Testis (tissue), 5 donors: ENCODE measurements at places on chromosomes 11 and 22.

DNA sequence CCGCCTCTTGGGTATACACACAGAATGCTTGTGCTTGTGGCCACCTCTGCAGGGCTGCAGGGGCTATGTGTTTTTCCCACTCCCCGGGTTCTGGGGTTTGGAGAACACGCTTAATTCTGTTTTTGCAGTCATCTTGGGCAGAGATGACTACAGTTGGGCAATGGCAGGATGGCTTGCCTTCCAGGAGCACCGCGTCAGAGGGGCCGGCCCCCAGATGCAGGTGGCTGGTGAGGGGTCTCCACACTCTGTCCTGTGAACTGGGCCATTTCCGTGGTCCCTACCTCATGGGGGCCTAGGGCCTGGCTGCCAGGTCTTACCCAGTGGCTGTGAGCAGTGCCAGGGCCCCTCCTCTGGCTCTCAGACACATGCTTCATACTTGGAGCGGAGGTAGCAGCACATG lies 68.3 kb downstream of the CTTN start:
- H3K4me1 ChIP-seq, result no peaks in the 10 kb centered on the region
- no peak overlapping the region for H3K27ac ChIP-seq
- no peak for DNase-seq
- H3K36me3 ChIP-seq, result no peaks in the 10 kb centered on the region

DNA sequence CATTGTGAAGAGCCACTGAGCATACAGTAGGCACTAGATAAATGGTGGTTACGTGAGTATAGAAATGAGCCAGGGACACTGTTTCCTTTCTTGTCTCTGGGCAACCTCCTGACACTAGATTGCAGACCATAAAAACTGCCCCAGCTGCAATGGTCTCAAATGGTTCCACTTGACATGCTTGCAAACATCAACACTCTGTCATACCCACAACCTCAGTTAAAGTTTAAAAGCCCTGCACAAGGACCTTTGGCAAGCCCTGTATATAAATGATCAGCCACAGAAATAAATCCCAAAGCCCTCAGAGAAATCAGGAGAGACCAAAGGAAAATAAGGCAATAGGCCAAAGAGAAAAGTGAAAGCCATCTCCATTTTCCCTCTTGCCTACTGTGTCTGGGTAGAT lies 20.7 kb downstream of the PLEKHA7 start:
- no peaks in the 10 kb centered on the region for H3K36me3 ChIP-seq
- H3K27me3 ChIP-seq, result no peaks in the 10 kb centered on the region
- no peak overlapping the region for H3K27ac ChIP-seq
- H3K4me3 ChIP-seq, result no peak overlapping the region
- DNase-seq, result no peak

DNA sequence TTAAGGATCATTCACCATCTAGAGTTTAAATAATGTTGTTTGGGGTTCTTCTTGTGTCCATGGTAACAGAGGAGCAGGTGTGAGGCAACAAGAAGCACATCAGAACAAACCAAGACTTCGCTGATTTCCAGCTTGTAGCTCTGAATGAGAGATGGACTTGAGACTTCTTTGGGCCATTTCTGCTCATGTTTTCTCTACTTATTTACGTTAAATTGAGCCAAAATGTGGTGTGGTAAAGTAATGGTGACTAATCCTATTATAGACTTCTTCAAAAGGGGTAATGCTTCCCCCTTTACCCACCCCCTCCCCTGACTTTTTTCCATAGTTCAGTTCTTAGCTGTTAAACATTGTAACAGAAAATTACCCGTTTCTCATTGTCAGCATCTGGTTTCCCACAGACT lies 65.2 kb downstream of the CSTPP1 start:
- no peaks in the 10 kb centered on the region for H3K27me3 ChIP-seq
- no peak overlapping the region for H3K4me3 ChIP-seq

DNA sequence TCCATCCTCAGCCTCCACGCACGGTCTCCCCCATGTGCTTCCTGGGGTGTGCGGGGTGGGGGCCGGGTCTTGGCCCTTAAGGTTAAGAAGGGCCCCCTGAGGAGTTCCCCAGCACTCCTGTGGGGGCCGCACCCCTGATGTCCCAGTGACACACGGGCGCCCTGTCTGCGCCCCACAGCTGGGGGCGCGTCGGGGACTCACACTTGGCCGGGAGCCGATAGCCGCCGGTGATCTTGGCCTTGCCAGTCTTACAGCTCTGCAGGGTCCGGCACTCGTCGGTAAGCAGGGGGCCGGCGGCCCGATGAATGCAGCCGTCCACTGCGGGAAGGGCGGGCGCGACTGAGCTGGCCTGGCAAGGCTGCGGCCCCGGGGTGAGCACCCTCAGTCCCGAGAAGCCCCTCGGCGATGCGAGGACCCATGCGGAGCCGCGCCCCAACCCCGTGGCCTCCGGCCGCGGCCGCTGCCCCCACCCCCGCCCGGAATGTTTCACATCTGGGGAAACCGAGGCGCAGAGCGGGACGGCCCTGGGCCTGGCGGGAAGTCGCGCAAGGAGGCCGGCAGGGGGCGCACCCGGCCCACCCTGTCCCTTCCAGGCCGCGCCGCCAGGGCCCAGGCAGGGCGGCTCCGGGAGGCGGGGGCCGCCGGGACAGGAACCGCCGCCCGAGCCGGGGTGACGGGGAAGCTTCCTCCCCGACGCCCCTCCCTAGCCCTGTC lies 13.9 kb downstream of the OTUB1 start:
- no peak overlapping the region for H3K27ac ChIP-seq
- peak; percentile 59 for DNase-seq
- H3K27me3 ChIP-seq, result no peaks in the 10 kb centered on the region
